ENCODE measurements at places on chromosomes 12 and 14.

DNA sequence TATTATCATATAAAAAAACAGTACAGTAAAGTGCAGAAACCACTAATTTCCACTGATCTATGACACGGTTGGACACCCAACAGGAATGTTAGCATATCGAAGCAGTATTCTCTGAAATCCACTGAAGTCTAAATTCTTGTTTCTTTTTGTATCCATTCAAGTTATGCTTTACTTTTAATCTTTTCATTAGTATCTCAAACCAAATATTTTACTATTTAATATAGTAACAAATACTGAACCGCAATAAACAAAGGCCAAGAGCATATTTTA lies 41.1 kb downstream of the ATXN2 start:
- DNase-seq = no peak

DNA sequence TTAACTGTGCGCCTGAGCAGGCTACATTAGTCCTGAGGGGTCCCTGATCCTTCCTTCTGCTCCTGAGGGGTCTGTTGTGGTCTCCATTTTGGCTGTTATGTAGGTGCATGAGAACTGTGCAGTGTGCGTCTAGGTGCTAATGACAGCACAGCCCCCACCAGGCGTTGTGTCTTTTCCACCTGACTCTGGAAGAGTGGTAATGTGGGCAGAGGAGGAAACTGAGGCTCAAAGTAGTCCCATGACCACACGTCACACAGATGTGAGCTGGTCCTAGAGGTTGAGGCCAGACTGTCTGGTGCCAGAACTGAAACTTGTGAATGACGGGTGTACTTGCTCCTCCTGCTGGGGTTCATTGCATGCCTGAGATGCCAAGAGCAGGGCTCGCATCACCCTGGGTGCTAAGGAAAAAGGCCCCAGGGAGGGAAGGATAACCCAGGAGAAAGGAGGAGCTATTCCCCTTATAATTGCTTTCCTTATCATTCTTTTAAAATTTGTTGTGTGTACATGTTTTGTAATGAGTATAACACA lies 111.8 kb downstream of the SLC25A47 start:
- no peak for DNase-seq

DNA sequence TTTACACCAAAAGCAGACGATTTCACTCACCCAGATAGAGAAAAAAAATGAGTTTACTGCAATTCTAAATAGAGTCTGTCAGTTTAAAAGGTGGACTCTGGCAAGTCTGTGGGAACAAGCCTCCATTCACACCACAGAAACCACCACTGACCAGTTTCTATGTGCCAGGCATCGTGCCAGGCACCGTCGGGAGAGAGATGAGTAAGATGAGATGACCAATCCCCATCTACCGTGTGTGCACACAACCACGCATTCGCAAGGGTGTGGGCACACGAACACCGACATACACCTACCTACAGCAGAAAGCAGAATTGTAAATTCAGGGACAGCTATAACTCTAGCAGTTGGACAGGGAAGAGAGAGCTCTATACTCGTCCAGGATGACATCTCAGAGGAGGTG lies 58.3 kb downstream of the PRIMA1 start:
- DNase-seq = no peak

GRCh38 chr12:34289431-34290380 lies 267.4 kb downstream of the ALG10 start:
- no peak for DNase-seq

DNA sequence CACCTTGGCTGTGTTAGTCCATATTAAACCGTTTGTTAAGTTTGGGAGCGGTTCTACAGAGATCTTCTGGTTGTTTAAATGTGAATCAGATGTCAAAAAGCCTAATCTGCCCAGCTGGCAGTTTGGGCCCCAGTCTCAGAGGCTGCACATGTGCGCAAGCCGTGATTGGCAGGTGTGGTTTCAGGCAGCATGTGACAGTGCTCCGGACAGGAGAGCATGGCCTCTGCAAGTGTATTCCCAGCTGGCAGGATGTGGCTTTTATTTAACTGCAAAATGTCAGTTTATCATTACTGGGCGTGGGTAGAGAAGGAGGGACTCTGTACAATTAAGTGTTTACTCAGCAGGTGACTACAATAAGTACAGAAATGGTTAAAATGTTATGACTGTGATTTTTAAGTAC lies 77.5 kb downstream of the PELI2 start:
- DNase-seq = no peak

Measured in stimulated activated CD8-positive, alpha-beta memory T cell treated with anti-CD3 and anti-CD28 coated beads, Interleukin-7, amount 100 ng/mL, for 1 hour (primary cell).